Stimulated activated CD4-positive, alpha-beta T cell treated with anti-CD3 and anti-CD28 coated beads, Interleukin-4, amount 100 ng/mL, for 1 hour (primary cell): ENCODE measurements at places on chromosomes 12 and 14.

DNA sequence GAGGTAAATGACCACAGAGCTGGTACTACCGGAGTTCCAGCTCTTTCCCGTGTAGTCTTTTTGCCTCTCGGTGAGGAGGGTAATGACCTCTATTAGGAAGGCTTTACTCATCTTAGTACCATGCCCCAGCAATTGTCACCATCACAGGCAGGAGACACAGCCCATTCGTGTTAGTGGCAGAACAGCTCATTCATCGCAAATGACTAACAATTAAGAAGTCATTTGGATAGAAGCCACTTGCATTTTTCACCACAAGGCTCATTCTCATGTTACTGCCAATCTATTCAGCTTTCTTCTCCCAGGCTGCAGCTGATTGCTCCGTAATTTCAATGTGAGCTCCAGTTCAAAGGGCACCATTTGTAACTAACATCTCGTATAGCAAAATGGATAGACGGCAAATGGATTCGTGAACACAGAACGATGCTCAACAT is 718.8 kb upstream of the TMEM132C start:
- no peak for DNase-seq

DNA sequence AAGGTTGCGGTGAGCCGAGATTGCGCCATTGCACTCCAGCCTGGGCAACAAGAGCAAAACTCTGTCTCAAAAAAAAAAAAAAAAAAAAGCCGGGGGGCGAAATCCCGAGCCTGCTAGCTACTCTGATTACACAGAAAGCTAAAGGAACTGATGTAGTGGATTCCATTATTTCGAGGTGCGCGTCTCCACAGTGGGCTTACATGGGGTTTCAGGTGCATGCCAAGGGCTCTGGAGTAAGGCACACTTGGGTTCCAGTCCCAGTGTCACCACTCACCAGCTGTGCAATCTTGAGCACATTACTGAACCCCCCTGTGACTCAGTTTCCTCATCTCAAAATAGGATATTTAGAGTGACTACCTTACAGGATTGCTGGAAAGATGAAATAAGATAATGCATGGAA is 1.7 kb upstream of the RAB15 start:
- DNase-seq, result no peak

DNA sequence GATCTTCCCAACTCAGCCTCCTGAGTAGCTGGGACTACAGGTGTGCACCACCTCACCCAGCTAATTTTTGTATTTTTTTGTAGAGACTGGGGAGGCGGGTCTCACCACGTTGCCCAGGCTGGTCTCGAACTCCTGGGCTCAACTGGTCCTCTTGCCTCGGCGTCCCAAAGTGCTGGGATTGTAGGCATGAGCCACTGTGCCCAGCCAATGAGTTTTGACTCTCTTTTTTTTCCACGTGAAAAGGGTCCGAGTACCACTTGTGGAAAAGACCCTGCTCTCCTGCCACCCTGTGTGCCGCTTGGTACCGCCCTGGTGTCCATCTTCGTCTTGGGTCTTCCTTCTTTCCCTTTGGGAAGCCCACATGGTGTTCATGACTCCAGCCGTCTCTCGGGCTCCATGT is 17.6 kb downstream of the TEDC1 start:
- no peak for DNase-seq

- no peak for DNase-seq
Observed at GRCh38 chr14:69280746-69281291, 20.9 kb downstream of the GALNT16 start.

DNA sequence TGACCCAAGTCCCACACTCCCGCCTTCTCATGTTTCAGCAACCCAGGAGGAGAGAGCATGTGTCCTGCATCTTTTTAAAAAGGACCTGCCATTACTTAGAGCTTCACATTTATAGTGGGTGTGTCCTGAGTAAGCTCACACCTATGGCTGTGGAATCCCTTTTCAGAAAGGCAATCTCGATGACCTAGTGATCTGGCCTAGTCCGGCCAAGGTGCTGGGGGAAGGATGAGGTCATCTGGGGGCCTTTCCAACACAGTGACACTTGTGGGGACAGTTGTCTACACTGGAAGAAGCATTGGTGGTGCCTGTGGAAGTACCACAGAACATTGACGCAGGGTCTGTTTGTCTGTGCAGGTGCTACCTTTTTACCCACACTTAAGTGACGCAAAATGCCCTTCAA is 8.2 kb downstream of the TCP11L2 start:
- no peak for DNase-seq

DNA sequence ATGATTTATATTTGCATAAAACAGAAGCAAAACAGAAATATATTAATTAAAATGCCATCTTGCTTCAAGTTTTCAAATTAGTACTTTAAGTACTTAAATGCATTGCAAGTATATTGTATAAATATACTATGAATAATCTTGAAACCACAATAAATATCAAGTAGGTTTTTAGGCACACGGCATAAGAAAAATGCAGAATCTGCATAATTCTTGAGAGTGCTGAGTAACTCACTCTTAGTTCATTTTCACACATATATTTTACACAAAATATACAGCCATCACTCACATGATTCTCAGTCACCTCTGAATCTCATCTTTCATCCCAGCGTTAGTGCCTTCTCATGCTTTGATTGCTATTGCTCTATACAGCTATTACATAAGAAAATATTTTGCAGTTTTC is 51.9 kb downstream of the SLC6A15 start:
- no peak for DNase-seq

DNA sequence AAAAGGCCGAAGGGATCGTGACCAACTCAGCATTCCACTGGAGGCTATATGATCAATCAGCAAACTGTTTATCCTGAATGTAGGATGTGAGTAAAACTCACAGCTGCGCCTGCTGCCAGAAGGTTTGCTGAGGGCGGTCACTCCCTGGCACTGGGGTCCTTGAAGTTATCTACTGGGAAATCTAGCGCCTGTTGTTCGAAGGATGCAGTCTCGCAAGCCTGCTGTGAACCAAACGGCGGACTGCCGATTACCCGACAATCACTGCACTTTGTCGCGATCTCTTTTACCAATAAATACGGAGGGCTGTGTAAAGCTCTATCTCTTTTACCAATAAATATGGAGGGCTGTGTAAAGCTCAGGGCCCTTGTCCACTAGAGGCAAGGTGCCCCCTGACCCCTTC is 12.9 kb downstream of the DDX51 start:
- no peak for DNase-seq

- DNase-seq, result no peak
Observed at GRCh38 chr14:27528328-27528727, 930.5 kb upstream of the NOVA1 start.

DNA sequence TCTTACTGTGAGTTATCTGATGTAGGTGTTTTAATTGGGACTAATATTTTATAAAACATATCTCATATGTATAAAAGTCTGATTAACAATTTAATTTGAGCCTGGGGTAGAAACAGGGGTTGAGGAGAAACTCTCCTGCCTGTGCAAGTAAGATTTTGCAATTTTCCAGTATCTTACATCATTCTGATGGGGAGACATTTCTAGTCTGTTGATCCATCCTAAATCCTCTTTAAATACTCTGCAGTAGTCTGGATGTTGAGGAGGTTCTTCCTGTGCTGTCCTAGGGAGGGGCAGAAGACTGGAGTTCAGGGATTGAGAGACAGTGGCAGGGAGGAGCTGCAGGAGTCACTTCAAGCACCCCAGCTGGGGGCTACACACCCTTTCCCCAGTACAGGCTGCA is 287.8 kb downstream of the ADGRD1 start:
- no peak for DNase-seq

- DNase-seq, result no peak
Observed at GRCh38 chr14:96082420-96083300, 43.5 kb downstream of the C14orf132 start.

GRCh38 chr12:25447046-25447445 is 106.0 kb downstream of the LMNTD1 start:
- no peak for DNase-seq

DNA sequence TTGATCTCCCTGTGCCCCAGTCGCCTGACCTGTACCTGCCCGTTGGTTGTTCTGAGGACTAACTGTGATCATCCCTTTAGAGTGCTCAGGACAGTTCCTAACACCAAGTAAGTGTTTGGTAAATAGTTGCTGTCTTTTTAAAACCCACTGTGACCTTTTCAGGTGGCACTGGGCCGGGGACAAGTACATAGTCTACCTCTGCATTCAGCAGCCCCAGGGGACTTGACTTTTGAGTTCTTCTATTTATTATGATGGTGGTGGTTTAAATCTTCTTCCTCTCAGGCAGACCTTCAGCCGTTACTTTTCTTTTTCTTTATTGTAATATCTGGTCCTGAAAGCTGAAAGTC is 38.8 kb downstream of the EVL start:
- no peak for DNase-seq

GRCh38 chr14:92417759-92418158 is 94.8 kb downstream of the SLC24A4 start:
- no peak for DNase-seq

DNA sequence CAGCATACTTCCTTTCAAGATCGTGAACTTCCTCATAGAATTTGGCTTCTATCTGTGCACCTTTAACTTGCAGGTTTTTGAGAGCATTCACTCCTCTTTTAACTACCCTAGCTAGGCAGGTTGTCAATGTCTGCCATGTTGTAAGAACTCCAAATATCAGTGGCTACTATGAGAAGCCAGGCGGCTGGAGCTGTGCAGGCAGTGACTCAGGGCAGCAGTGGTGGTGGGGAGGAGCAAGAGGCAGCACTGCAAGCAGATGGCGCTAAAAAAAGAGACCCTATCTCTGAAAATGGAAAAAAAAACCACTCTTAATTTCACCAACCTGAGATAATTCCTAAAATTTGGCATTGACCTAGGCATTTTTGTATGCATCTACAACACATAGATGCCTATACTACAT is 28.5 kb downstream of the YARS2 start:
- no peak for DNase-seq

DNA sequence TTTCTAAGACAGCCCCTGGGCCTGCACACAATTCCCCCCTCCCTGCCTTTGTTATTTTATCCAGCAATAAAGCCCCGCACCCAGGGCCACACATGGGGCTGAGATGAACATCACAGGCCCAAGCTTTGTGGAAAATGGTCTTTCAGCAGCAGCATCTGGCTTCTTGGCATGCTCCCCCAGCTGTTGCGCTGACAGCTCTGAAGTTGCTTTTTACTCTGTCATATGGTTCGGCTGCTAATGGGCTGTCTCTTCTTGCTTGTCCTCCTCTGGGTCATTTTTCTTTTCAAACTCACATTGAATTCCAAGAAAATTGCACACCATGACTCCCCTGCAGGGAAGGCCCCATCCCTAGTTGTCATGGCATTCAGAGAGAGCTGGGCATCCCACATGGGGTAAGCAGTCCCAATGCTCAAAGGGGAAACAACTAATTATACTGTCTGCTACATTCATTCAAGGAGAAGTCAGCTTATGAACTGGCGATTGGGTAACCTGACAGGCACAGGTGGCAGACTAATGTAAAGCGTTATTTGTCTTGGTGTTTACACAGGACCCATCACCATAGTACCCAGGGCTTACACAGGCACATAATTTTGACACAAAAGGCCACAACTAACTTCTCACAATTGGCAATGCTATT is 74.0 kb upstream of the CDKN3 start:
- no peak for DNase-seq

- DNase-seq, result no peak
Observed at GRCh38 chr12:19575337-19576243, 136.3 kb downstream of the AEBP2 start.

GRCh38 chr12:67442347-67442841 is 173.2 kb downstream of the CAND1 start:
- no peak for DNase-seq

DNA sequence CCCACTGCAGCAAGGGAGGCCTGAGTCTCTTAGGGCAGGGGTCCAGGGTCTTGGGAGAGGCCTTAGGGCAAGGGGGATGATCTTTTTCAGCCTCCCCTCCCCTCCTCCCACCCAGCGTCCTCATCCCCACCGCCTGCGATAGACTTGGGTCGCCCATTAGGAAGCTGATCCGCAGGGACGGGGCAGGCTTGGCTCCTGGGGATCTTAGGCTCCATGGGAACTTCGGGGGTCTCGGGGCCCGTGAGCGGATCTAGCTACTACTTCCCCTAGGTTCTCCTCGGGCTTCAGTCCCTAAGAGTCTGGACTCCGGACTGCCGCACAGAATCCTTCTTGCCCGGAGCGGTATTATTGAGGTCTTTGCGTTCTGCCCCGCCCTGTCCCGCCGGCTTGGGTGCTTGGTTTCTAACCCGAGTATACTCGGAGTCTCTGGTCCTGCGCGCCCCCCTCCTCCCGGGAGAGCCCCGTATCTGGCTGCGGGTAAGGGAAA is 2.2 kb upstream of the PTHLH start:
- DNase-seq, result no peak

GRCh38 chr12:106769546-106769945 is 4.9 kb upstream of the RIC8B start:
- DNase-seq, result no peak

DNA sequence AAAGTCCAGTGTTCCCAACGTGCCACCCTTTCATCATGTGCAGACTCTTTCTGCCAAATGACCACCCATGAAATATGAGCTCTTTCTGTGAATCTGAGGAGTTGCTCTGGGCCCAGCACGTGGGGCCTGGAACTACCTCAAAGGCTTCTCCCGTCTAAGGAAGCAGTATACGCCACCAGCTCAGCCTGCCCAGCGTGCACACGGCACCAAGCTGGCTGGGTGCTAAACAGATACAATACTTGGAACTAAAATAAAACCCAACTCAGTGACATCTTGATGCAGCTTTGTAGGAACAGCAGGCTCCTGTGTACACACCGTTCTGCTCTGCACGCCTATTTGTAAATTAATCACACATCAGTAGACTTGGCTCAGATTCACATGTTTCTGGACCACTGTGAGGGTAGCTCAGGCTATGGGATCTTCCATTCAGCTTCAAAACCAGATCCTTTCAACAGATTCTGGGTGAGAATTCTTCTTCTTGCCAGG is 74.8 kb downstream of the ARL6IP4 start:
- no peak for DNase-seq

GRCh38 chr12:806200-806791 is 53.9 kb downstream of the WNK1 start:
- no peak for DNase-seq

DNA sequence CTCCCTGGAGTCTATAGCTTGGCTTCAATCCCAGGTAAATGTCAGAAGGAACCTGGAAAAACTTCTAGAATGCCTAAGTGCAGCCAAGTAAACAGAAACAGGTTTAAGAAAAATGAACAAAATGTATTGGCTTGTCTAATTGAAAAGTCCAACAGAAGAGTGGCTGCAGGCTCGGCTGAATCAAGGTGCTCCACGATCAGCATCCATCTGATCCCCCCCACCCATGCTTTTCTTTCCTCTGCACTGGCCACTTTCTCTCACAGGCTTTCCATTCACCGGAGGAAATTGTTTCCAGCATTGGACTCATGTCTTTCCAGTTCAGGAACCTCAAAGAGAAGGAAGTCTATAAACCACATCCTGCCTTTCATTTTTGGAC is 42.0 kb upstream of the C14orf180 start:
- DNase-seq, result no peak
